Stimulated activated CD8-positive, alpha-beta memory T cell treated with anti-CD3 and anti-CD28 coated beads, Interleukin-4, amount 100 ng/mL, for 4 hours (primary cell): ENCODE measurements at places on chromosomes 3 and 15.

DNA sequence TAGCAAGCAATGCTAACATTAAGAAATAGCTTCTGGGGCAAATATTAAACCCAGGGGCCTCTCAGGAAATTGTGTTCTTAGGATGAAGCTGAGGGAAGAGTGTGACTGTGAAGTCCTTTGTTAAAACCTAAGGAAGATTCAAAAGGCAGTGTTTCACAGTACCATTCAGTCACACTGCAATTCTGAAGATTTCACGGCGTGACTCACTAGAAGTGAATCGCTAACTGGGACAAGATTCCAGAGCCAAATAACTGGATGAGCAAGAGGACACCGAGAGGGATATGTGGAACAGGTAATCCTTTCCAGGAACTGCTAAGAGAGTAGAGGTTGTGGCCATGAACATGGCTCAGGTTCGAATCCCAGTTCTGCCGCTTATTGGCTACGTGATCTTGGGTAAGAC, 61.8 kb upstream of the SMAD3 start:
- DNase-seq: no peak

- no peak for DNase-seq
These were observed 4.2 kb downstream of the GHRL start for GRCh38 chr3:10288575-10288960.

- DNase-seq: no peak
These were observed 403.5 kb downstream of the SHQ1 start for GRCh38 chr3:72444656-72445223.

DNA sequence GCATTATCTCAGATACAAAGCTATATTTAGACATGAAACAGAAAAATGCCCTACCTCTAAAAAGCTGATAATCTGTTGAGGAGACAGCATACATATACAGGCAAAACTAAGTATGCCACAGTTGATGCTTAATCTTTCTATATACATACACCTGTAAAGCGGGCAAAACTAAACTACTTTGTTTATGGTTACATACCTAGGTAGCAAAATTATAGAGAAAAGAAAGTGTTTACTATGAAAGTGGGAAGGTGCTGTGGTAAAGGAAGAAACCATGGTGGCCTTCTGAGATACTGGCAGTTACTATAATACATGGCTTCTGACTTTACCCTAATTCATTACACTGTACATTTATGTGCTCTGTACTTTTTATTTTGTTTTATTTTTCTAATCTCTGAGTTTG, 36.0 kb upstream of the NR1I2 start:
- DNase-seq: no peak

- no peak for DNase-seq
These were observed 1.8 kb downstream of the HDGFL3 start for GRCh38 chr15:83205725-83206324.

GRCh38 chr3:4888913-4889846, 90.1 kb upstream of the BHLHE40 start:
- DNase-seq: no peak

GRCh38 chr15:63181648-63182047, 7.8 kb upstream of the RAB8B start:
- no peak for DNase-seq

DNA sequence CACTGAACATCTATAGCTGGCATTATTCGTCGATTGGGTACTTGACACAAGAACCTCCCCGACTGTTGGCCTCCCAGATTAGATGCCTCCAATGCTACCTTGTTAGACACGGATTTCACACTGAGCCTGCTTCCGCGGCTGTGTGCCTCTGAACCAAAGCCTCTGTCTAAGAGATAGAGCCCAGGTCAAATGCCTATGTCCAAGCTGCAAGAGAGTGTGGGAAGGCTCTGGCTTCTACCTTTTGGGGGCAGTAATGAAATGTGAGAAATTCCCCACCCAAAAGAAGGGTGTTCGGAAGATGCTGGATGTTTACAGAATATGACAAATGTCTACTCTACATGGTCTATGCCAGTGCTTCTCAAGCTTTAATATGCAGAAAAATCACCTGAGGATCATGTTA, 2.0 kb upstream of the RPUSD2 start:
- DNase-seq: no peak
